A172 (cell line): ENCODE measurements at places on chromosomes 2 and 18. TPM values are rescaled to one million over a fixed set of nuclear protein-coding genes. Genes with fewer than 3 reads are reported as not detected.
A peak's percentile ranks its signal among the peaks of the same experiment; 100 is the strongest.

DNA sequence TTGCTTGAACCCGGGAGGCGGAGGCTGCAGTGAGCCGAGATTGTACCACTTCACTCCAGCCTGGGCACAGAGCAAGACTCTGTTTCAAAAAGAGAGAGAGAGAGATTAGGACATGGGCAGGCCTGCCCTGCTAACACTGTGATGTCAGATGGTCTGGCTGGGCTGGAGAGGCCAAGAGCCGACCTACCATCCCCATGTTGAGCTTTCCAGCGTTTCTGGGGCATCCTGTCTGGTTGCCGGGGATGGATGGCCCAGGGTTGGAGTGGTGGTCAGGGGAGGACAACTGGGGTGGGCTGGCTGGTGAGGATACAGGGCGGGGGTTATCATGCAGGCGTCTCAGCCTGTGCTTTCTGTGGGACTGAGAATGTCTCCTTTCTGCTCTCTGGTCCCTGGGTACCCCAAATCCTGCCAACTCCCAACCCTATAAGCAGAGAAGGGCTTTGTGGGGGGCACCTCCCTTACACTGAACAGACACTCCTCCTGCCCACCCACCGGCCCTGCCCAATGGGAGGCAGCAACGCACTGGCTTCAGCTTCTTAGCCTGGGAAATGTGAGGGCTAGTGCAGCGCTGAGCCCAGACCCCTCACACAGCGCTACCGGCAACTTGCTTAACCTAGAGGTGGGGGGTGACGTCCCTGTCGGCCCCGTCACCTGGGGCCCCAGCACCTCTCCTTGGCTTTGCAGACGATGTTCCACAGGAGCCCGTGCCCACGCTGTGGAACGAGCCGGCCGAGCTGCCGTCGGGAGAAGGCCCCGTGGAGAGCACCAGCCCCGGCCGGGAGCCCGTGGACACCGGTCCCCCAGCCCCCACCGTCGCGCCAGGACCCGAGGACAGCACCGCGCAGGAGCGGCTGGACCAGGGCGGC, 5.4 kb downstream of the SNORC start:
- DNase-seq: no peak

- DNase-seq: no peak
Observed at GRCh38 chr2:221337957-221338685, 234.0 kb downstream of the EPHA4 start.

DNA sequence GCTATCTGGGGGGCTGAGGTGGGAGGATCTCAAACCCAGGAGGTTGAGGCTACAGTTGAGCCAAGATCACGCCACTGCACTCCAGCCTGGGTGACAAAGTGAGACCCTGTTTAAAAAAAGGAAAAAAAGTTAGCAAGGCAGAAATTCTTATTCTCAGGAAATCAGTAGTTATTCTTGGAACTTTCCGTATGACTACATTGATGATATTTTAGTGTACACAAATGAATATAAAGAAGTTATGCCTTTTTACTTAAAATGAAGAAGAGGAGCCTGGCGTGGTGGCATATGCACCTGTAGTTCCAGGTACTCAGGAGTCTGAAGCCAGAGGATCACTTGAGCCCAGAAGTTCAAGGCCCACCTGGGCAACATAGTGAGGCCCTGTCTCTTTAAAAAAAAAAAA, 7.4 kb downstream of the SPDYA start:
- DNase-seq: no peak

DNA sequence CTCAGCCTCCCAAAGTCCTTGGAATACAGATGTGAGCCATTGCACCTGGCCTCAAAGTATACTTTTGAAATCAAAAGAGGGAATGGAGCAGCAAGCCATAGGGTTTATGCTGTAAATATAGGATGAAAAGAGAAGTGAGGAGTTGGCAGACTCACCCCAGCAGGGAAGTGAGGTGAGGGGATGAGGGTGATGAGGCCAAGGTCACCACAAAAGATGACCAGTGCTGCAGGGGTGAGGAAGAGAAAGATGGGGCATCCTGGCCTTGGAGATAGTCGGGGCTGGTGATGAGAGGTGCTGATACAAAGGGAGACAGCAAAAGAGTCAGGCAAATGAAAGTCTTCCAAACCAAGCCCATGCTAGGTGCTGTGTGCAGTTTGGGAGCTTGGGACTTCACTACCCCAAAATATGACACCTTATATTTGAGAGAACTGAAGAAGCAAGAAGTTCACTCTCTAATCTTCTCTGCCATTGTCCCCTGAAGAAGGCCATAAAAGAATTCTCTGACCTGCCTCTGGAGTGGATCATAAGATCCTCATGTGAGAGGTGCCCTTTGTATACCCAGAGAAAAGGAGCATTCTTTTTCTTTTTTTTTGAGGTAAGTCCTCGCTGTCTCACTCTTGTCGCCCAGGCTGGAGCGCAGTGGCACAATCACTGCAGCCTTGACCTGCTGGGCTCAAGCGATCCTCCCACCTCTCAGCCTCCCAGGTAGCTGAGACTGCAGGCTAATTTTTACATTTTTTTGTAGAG, 31.0 kb downstream of the TGIF1 start:
- DNase-seq: no peak

Gene LPIN2
- total RNA-seq: 22.4 and 26.1 TPM in 2 replicates

Gene LANCL1
- 60.2 and 71.0 TPM in 2 replicates for total RNA-seq

DNA sequence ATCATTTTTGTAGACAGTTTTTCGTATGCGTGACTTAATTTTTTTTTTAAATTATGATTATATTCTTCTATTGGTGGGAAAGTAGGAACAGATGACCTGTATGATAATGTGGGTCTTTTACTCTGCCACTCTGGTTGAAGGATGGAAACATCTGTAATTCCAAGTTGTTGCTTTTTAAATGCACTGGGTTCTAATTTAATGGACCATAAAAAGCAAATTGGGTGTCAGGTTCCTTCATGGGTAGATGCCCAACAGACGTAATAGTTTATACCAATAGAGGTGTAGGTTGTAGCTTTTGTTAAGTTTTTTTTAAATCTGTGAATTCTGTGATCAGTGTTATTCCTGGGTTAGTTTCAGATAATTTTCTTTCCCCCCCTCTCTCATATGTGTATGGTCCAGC, 117.6 kb downstream of the MAP4K4 start:
- DNase-seq: no peak

- DNase-seq: no peak
Observed at GRCh38 chr2:85777441-85777861, 23.7 kb downstream of the ATOH8 start.

DNA sequence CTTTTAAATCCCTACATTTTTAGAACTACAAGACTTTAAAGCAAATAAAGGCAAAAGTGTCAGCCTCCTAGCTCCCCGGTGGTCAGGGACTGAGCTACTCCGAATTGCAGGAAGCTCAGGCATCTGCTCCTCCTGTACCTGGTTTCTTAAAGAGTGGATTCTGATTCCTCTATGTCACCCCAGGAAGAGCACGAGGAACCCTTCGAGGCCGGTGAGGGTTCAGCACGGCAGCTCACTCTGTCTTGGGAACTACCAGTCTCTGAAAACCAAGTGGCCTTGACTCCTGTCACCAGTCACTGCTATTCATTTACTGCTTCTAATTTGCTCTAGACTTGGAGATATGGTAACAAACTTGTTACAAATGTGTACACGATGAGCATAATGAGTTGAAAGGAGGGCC, 2.3 kb downstream of the PER2 start:
- DNase-seq: no peak

Gene NPHP1
- total RNA-seq: 17.4 and 25.7 TPM in 2 replicates

- DNase-seq: peak; percentile 5
Observed at GRCh38 chr2:64524604-64525316, 632 bp downstream of the AFTPH start.

Gene CABLES1
- total RNA-seq: 7.1 and 11.3 TPM in 2 replicates

- DNase-seq: no peak
Observed at GRCh38 chr2:227043981-227044380, 120.0 kb downstream of the COL4A4 start.

Gene FBXO36
- 3.3 and 3.8 TPM in 2 replicates for total RNA-seq

- DNase-seq: no peak
Observed at GRCh38 chr2:205640716-205641115, 41.6 kb upstream of the NRP2 start.

Gene SLC23A3
- total RNA-seq: 0.19 and 0.67 TPM in 2 replicates

DNA sequence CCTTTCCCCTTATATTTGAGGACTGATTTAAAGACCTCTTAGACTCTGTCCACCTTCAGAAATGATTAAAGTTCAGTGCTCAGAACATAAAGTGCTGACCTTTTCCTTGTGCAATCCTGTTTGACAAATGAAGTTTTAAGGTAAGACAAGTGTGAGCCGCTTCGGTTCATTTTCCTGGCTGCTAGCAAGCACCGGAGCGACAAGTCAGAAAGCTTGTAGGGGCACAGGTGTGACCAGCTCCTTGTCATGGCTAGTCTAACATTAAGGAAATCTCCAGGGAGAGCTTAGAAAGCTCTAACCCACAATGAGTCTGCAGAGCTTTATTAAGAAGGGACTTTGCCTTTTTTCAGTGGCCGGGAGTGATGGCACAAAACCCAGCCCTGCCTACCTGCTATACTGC, 2.3 kb upstream of the NCKAP5 start:
- DNase-seq: no peak

DNA sequence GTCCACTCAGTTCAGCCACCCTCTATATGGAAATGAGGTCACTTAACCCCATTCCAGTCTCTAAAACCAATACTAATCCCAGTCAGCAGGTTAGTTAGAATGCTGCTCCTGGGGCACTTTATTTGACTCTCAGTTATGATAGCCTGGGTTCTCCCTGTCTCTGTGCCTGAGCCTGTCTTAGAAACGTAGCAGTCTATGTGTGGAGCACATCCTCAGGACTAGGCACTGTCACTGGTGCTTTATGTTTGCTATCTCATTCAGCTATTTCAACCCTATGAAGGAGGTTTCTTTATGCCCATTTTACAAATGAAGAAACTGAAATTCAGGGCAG, 152.5 kb upstream of the PKDCC start:
- no peak for DNase-seq

Gene PARD6G
- 4.8 and 8.8 TPM in 2 replicates for total RNA-seq

- DNase-seq: no peak
Observed at GRCh38 chr2:3265471-3265870, 112.1 kb downstream of the EIPR1 start.

GRCh38 chr2:43131051-43131889, 95.1 kb downstream of the ZFP36L2 start:
- peak; percentile 85 for DNase-seq

GRCh38 chr18:12377556-12378197, 650 bp upstream of the AFG3L2 start:
- DNase-seq: no peak

Gene CCDC121
- 1.6 and 6.5 TPM in 2 replicates for total RNA-seq

Gene NDUFS1
- total RNA-seq: 211 and 212 TPM in 2 replicates

Gene ACTG2
- not detected in 2 replicates for total RNA-seq

GRCh38 chr18:28767727-28768211, 590.8 kb upstream of the CDH2 start:
- DNase-seq: peak; percentile 73

DNA sequence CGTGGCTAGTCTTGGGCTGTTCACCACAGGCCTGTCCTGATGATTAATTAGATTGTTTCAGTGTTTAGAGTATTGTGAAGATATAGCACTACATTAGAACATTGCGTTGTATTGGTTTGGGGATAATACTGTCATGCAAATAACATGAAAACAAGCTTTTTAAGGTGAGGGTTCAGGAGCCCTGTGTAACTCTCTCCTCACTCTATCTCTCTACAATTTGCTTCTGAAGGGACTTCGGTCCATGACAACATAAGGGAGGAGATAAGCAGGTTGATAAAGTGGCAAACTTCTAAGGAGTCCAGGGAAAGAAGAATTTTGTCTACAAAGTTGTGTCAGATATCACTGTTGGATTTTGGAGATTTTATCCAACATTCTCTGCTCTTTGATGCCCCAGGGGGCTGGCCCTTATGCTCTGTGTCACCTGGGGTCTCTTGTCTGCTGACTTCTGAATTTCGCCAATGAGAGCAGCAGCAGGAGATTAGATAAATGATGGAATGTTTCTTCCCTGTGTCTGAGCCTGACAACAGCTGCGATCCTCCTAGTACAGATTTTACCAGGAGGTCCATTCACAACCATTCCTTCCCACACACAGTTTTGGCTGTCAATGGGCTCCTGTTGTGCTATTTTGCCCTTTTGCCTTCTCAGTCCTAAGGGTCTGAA, 3.3 kb downstream of the TNP1 start:
- DNase-seq: no peak

GRCh38 chr18:8493141-8493540, 116.1 kb upstream of the RAB12 start:
- no peak for DNase-seq

Gene DNAJC5G
- not detected in 2 replicates for total RNA-seq

Gene C1D
- total RNA-seq: 74.8 and 127 TPM in 2 replicates

DNA sequence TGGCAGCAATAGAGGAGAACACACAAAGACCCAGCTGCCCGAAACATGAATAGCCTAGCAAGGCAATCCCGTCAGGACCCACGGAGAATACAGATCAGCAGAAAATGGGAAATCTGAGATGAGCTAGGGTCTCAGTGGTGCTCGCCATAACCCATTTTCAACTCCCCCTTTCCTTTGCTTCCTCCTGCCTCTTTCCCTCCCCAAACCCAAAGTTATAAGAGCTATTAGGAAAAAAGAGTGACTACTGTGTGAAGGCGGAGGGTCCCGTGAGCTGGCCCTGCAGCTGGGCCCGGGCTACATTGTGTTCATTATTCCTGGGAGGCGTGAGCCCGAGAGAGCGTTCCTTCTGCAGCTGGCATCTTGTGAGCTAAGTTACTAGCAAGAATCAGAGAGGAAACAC, 118.4 kb downstream of the PID1 start:
- no peak for DNase-seq

- no peak for DNase-seq
Observed at GRCh38 chr2:234393354-234393753, 103.5 kb downstream of the ARL4C start.

DNA sequence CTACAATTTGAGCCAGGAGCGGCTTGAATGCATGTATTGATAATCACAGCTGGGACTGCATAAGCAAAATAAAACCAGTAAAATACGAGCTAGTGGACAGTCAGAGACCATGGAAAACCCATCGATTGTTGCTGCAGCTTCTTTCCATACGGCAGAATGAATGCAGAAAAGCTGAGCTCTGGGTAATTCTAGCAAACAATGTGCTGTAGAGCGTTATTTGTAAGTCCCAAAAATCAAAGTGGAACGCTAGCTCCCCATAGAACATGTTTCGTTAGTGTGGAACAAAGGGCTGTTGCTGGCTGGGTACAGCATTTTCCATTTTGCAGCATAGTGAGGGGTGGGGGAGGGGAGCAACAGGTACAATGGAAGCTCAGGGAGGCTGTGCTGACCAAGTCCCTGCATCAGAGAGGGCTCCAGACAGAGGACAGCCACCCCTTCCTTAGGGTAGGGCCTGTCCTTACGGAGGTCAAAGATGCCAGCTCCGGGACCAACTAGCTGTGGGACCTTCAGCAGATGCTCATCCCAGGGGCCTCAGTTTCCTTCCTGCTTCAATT, 74.1 kb downstream of the BOD1L2 start:
- DNase-seq: no peak

Gene FAM237A
- total RNA-seq: not detected in 2 replicates
